ENCODE measurements at places on chromosomes 11 and 22.

- DNase-seq = no peak
These were observed 7.0 kb upstream of the DDX17 start for GRCh38 chr22:38513063-38513462.

DNA sequence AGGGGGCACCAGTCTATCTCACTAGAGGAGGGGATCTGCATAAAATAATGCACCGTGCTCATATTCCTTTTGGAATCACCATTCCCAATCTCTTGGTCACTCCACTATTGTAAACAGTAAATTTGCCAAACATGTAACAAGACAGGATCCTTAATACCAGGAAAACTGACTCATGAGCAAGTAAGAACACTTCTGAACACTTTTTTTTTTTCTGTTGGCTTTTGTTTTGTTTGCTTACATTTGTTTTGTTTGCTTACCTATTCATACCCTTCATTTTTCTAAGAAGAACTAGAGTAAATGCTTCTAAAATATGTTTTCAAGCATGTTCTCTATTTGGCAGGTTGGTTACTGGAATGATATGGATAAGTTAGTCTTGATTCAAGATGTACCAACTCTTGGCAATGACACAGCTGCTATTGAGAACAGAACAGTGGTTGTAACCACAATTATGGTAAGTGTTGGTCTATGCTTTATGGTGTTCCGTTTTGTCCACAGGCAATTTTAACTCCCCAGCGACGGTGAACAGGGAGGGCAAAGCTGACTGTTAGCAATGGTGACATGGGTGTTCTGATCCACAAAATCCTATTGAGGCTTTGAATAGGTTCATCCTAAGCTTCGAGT lies 111.8 kb downstream of the MSANTD4 start:
- no peak for DNase-seq

DNA sequence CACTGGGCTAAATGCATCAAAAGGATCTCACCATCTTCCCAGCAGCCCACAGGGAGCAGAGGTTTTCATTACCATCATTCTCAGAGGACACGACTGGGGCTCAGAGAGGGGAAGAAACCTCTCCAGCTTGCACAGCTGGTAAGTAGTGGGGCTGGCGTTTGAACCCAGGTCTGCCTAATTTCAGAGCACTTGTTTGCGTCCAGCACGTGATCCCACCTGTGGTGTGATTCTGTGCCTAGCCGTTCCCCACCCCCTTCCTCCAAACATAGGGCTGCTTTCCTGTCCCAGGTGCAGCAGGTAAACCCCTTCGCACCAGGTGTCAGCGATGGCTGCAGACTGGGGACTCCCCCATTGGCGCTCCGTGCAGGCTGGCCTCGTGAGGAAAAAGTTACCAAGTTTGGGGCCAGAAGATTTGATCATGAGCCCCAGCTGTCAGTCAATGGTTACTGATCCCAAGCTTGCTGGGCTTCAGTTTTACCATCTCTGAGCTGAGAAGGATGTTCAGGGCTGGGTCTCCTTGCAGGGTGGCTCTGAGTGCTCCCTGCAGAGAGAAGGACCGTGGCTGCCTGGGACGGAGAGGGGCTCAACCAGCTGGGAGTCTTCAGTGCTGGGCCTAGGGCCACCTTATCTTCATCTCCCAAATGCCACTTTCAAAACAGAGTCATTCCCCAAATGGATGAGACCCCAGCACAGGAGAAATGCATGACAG lies 445.6 kb downstream of the TBC1D22A start:
- no peak for DNase-seq

DNA sequence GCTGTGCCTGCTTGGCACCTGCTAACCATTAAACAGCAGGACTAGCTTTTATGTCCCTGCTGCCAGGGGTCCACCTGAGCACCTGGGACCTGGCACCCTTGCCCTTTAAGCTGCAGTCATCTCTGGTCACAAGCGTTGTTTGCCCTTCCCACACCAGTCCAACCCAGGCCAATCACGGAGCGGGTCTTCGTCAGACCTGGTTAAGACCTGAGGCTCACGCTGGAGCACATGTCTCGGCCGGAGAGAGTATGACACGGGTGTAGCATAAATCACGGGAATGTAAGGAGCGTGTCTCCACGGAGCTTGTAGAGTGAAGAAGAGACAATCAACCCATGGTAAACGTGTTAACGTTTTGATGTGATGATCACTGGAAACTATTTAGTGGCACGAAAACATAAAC lies 847.3 kb downstream of the BRD1 start:
- DNase-seq = no peak

DNA sequence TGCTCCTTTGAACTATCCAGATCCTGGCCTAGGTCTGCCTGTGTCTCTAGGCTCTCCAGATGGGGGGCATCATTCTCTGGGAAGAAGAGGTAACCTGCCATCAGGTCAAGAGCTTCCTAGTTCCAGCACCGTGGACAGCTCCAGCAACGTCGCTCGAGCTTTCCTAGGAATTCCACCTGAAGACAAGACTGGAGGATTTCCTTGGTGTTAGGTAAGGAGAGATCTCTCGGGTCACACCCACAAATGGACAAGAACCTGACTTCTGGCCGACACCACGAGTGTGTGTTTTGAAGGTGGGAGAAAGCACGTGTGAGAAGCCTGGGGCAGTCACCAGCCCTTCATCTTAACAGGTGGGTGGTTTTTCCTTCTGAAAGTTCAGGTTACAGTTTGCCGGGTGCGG lies 1.2 kb downstream of the PRG3 start:
- DNase-seq = peak; percentile 31

DNA sequence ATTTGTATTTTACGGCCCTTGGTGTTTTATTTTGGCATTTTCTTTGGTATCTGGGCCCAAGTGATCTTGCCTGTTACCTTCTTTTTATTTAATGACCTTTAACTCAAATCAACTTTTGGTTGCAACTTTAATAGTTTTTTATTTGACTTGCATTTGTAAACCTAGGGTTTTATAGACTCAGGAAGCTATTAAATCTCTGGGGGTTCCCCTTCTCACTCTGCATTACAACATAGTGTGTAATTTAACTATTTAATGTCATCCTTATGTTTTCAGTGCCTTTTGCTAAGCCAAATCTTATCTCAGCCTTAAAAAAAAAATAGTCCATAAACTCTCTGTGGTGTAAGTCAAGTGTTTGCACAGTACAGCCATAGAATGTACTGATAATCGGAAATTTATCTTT lies 3.4 kb downstream of the FJX1 start:
- no peak for DNase-seq

GRCh38 chr11:128563942-128564641 lies 23.3 kb downstream of the ETS1 start:
- no peak for DNase-seq

GRCh38 chr11:12111549-12112520 lies 1.4 kb downstream of the MICAL2 start:
- DNase-seq = no peak

DNA sequence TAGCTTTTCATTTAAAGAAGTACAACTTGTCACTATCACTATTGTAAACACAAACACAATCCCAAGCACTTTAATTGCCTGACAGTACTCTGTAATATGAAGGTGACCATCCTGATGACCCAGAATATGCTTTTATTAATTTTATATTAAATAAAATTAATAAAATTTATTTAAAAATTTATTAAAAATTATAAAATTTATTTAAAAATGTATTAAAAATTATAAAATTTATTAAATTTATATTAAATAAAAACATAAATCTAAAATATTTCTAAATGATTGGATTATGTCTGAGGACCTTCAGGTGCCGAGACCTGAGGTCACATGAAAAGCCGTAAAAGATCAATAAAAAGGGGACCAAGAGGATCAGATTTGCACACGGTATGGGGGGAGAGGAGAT lies 229.8 kb upstream of the KIRREL3 start:
- no peak for DNase-seq

GRCh38 chr11:78218707-78219492 lies 30.2 kb downstream of the USP35 start:
- no peak for DNase-seq

DNA sequence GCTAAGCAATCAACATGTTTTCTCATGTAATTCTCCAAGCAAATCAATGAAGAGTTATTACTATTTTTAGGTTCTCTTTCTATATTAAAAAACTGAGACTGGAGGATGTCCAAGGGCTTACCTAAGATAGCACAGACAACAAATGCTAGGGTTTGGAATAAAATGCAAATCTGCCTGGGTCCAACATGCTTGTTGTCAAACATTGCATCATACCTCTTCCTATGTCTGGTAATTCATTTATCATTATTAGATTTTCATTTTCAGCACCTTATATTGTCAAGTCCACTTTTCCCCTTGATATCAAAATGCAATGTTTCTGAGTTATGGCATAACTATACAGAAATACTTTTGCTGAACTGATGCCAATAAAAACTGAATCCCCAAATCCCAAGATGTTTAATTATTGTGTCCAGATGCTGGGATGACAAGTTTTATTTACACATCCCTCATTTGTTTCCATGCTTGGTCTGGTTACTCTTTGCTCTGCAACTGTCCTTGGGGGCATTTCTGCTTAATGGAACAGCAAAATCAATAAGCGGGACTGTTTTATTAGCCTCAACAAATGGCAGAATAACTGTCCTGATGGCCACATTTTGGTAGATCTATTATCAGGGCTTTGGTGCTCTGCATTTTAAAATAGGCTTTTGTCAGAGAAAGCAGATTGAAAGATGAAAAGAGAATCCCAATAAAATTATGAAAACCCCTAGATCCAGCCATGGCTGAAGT lies 86.0 kb downstream of the C11orf87 start:
- DNase-seq = no peak

DNA sequence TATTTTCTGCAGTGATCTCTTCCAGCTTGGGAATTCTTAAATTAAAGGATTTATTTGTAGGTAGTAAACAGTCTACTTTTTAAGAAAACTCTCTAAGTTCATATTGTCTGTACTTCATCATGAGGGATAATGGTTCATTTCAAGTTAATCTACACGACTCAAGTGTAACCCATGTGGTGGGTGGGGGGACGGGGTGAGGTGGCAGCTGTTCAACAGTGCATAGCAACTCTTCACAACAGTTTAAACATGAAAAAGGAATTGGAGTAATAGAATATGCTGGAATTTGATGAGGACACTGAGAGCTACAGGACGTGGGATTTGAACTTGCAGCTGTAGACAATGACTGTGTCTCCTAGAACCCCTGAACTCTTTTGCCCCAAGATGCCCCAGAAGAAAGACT lies 20.8 kb downstream of the BARX2 start:
- no peak for DNase-seq

- DNase-seq = no peak
These were observed 114.8 kb downstream of the SERGEF start for GRCh38 chr11:17898071-17898470.

DNA sequence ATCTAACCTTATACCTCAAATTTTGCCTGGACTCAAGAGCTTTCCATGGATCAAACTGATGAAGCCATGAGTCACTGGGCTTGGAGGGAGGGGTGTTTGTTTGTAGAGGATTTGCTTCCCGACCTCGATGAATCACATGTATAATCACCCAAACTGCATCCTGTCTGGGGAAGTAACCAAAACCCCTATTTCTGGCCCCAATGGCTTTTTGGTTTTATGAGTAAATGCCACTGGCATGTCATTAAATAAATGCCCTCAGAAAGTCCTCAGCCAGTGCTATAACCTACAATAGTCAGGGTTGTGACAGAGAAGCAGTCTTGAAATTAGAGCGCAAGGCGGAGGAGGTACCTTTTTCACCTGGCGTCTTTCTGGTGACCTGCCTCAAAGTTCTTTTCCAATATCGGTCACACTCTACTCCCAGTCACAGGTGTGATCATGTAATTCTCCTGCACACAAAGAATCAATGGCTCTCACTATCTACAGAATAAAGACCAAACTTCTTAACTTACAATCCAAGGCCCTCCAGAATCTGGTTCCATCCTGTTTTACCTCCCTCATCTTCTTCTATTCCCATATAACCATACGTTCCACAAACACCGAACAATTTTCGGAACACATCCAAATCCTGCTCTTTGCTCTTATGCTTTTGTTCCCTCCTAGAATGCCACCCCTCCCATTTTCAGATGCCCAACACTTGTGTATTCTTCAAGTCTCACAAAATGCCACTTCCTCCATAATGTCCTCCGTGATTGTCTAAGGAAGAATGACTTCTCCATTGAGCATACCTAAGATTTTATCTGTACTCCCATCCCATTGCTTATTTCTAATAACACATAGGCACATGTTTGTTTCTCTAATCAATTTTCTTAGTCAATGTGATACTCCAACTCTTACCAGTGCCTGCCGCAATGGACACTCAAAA lies 81.3 kb upstream of the BLID start:
- DNase-seq = peak; percentile 77

- DNase-seq = no peak
These were observed 63.7 kb downstream of the KCNC1 start for GRCh38 chr11:17798253-17798652.

GRCh38 chr11:26767060-26767459 lies 45.2 kb upstream of the SLC5A12 start:
- DNase-seq = no peak

DNA sequence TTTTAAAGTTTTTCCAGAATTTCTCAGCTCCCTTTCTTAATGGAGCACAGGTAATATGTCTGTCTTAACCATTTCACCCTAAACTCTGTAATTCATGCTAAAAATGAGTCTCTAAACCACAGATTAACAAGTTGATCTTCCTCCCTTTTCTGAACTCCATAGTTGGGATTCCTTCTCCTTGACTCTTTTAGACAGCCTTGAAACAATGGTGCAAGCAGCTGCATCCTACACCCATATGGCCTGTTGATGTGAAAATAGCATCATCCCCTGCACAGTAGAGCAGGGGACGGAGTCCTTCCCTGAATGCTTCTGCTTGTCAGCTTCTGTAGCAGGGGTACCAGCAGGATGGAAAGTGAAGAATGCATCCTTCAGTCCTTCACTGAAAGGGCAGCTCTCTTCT lies 192.8 kb upstream of the SORL1-AS1 start:
- DNase-seq = peak; percentile 27

DNA sequence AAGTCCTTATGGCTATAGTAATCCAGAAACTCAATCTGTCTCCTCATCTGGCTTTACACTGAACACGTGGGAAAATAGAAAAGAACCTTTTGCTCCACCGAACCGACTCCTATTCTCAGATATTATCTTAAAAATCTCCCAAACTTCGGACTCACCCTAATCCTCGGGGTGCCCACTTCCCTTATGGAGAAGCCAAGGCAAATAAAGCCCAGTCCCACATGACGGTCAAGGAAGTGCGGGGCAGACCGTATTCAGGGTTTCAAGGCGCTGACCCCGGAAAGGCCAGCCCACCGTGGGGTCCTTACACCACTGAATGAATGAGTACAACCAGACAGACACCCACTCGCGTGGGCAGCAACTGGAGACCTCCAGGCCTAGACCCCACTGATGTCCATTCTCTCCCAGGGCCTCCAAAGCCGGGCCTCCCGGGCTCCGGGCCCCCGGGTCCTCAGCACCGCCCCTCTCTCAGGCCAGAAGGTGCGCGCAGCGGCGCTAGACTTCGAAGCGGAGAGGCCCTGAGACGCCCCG lies 489 bp downstream of the NUP98 start:
- DNase-seq = peak; percentile 52

GRCh38 chr11:18393581-18394274 lies 635 bp upstream of the LDHA start:
- peak; percentile 19 for DNase-seq

Measured in AG08396 (cell line).